ENCODE measurements at places on chromosomes 2 and 18.

- no peak for DNase-seq
These were observed 21.5 kb upstream of the MFSD2B start for GRCh38 chr2:23988371-23988770.

GRCh38 chr18:58204776-58205442 lies 160.9 kb downstream of the NEDD4L start:
- no peak for DNase-seq

DNA sequence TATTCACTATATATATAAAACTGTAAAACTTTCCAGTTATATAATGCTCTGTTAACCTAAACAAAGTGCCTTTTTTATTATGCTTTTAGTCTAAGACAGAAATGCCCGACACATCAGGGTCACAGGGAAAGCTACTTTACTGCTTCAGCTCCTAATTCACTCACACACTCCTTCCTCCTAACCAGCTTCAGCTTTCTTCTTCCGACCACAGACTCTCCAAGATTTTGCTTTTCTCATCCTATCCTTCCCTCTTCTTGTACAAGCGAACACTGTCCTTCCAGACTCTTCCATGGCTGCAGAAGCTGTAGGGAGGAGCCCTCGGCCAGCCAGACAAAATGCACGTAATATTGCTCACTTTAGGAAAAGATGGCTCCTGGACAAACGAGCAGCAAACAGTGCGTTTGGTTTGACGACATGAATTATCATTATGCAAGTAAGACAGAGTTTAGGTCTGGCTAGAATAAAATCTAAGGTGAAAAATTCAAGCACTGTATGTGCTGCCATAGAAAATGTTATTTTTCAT lies 47.5 kb upstream of the HNRNPA3 start:
- DNase-seq: no peak

GRCh38 chr2:176461809-176462670 lies 192.8 kb downstream of the MTX2 start:
- DNase-seq: no peak

GRCh38 chr2:6590442-6590841 lies 275.3 kb downstream of the CMPK2 start:
- DNase-seq: no peak

DNA sequence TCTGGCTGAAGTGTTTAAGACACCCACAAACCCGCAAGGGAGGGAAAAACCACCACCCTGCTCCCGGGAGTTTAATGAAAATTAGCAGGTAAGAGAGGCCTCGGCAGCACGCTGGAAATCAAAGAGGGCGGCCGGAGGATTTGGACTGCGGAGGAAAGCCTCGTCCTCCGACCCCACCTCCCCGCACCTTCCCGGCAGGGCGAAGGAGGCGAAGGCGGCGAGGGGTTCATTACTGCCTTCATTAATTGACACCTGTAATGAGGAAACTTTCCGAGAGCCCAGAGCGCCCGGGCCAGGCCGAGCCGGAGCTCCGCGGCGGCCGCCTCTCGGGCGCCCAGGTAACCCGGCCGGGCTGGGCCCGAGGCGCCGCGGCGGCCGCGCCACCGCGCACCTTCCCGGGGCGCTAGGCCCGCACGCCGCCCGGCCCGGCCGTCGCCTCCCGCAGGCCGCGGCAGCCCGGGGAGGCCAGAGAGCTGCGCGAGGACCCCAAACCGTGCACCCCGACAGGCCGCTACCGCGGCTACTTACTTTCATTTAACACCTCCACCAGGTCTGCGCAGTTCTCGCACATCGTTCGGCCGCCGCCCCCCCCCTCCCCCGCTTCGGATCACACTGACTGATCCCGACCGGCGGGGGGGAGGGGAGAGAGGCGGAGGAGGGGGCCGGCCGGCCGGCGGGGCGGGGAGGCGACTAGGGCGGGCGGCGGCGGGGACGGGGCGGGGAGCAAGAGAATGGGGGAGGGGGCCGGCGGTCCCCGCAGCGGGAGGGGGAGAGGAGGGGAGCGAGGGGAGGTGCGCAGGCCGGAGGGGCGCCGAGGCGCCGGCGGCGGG lies 550 bp downstream of the USP34 start:
- DNase-seq: peak; percentile 78

DNA sequence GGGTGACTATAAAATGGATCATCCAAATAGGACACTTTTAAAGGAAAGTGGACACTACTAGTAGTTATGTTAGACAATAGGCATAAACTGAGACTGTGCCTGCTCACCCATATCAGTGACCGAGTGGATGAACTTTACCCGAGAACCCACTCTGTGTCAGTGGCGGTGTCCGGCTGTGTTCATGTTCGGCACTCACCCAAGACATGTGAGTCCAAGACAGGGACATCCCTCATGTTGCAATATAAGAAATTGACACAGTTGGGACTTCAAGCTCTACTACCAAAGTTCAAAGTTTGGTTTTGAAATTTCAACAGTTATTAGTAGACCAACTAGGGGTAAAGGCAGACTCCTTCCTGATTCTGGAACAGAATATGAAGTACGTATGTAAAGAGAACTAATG lies 326.3 kb upstream of the TNP1 start:
- DNase-seq: no peak

GRCh38 chr2:197615016-197615652 lies 60.3 kb downstream of the RFTN2 start:
- DNase-seq: no peak

DNA sequence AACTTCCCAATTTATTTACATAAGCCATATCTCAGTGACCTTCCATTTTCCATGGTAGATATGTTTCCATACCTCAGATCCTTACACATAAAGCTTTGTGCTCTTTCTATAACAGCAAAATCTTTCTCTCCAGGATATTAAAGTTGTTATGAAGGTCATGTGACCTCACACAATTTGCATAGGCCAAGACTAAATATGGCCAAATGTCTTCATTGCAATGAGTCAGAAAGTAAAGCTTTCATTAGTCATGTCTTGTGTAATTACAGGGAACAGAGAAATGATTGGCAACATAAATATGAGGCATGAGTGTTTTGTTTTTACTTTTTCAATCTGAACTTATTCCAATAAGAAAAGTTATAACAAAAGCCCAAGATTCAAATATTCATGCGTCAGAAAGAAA lies 243.5 kb downstream of the ASXL3 start:
- DNase-seq: no peak

GRCh38 chr2:128617029-128617590 lies 298.4 kb upstream of the HS6ST1 start:
- DNase-seq: no peak

GRCh38 chr18:48574667-48575300 lies 36.0 kb downstream of the CTIF start:
- DNase-seq: no peak

DNA sequence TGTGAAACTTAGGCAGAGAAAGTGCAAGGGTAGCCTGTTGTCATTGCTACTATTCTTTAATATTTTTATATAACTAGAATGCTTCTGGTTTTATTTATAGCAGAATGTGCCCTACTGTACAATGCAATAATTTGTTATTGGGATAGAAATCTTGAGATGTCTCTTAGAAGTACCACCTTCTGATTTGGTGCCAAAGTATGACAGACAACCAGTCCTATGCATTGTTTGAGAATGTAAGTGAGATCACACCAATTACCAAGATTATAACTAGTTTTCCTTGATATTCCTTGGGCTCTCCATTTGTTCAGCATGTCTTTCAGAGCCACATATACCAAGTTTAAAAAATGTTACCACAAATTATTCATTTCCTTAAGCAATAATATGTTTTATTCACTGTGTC lies 399.7 kb downstream of the CPS1 start:
- DNase-seq: no peak

Data from stimulated activated CD8-positive, alpha-beta memory T cell treated with anti-CD3 and anti-CD28 coated beads, Interleukin-7, amount 100 ng/mL, for 48 hours (primary cell).